Stromal cell of bone marrow (primary cell): ENCODE measurements at places on chromosomes 6 and 20.
A peak's percentile ranks its signal among the peaks of the same experiment; 100 is the strongest.

DNA sequence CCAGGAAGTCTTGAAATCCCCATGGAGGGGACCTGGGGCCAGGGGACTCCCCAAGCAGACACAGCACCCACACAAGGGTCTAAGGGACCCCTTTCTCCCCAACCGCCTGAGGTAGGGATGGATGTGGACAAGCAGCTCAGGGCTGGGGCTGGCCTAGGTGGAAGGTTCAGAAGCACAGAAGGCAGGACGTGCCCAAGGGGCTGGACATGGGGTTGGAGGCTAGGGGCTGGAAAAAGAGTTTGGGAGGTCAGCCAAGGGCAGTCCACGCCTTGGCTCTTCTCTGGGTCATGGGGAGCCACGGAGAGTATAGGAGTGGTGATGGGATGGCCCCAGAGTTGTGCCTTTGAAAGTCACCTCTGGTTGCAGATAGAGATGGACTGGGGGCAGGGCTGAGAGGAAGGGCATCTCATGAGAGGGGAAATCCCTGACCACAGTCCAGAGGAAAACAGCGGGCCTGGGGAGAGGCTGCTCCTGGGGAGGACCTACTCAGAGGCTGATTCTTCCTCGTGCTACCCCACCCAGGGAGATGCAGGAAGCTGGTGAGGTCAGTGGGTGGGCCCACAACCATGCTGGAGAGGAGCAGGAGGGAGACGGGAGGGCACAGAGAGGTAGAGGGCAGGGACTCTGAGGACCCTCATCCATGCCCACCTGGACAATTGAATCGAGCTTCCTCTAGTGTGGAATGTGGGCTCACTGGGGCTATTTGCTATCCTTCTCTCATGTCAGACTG lies 2.5 kb upstream of the HSPA12B start:
- DNase-seq, result no peak

DNA sequence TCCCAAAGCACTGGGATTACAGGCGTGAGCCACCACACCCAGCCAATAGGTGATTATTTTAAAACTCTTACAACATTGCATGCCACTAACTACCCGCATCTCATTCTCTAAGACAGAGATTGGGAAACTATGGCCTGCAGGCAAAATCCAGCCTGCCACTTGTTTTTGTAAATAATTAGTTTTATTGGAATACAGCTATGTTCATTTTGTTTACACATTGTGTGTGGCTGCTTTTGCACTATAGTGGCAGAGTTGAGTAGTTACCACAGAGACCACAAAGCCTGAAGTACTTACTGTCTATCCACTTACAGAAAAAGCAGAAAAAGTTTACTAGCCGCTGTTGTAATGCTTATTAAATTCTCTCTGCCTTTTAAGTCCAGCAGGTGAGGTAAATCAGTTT lies 16.4 kb upstream of the PKIG start:
- DNase-seq, result no peak

GRCh38 chr6:76862936-76863335 lies 600.4 kb downstream of the HTR1B start:
- no peak for DNase-seq

- DNase-seq, result no peak
Measured at GRCh38 chr6:157464653-157465535, 83.9 kb downstream of the ZDHHC14 start.

DNA sequence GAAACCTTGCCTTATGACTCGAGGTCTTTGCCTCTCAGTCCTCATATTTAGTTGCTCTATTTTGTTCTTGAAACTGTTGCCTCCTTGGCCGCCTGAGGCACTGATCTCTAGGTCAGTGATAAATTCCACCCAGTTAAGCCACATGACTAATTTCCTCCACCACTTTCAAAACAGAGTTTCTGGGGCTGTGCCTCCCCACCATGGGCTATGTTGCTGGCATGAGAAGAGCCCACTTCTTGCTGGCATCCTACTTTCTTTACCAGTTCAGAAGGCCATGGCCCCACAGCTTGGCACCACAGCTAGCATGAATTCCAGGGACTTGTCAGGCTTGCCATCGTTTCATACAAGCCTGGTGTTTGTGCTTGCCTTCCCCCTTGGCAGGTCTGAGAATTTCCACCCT lies 361.4 kb upstream of the JAG1 start:
- DNase-seq, result no peak

DNA sequence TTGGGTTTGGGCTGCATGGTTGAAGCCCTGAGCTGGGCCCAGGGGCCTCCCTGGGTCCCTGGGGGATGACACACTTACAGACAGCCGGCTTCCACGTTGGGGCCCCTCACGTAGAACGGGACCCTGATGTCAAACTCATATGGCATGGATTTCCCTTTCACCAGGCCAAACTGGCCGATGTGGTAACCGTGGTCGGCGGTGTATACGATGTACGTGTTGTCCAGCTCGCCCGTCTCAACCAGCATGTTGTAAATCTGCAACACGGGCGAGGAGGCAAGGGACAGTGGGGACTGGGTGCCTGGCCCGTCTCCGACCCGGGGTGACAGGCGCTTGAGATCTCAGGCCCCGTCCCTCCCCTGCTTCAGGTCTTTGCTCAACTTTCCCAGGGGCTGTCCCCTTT lies 102.4 kb downstream of the SULF2 start:
- no peak for DNase-seq

GRCh38 chr6:111761783-111762312 lies 111.4 kb downstream of the FYN start:
- no peak for DNase-seq

- DNase-seq, result no peak
Measured at GRCh38 chr20:5845681-5846615, 95.7 kb downstream of the SHLD1 start.

DNA sequence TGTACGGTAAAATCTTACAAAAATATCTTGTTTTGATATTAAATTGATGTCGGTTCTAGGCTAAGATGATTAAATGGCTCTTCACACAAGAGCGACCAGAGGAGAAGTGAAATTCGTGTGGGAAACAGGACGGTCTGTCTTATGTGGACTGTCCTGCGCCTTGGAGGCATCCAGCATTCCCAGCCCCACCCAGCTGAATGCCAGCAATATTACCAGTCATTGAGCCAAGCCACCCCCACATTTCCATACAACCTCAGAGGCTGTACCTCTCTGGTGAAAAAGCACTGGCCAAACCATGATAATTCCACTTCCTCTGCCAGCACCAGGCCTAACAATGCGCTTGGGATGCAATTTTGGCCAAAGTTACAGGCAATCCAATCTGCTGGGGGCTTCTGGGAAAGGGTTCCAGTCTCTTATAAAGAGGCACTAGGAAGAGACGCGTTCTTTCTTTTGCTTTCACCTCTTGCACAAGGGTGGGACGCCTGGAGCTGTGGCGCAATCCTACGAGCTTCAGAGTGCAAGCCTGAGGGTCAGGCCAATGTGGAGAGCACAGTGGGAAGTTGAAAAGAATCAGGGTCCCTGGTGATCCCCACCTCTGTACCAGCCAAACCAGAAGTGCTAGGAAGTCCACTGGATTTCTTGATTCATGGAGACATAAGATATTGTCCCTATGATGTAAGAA lies 213.1 kb downstream of the PREX1 start:
- DNase-seq, result no peak

- DNase-seq, result no peak
Measured at GRCh38 chr6:134467620-134468019, 149.7 kb upstream of the SGK1 start.

- no peak for DNase-seq
Measured at GRCh38 chr20:1616858-1617434, 2.9 kb downstream of the SIRPB1 start.

GRCh38 chr20:22825546-22825945 lies 209.6 kb upstream of the SSTR4 start:
- DNase-seq, result no peak

DNA sequence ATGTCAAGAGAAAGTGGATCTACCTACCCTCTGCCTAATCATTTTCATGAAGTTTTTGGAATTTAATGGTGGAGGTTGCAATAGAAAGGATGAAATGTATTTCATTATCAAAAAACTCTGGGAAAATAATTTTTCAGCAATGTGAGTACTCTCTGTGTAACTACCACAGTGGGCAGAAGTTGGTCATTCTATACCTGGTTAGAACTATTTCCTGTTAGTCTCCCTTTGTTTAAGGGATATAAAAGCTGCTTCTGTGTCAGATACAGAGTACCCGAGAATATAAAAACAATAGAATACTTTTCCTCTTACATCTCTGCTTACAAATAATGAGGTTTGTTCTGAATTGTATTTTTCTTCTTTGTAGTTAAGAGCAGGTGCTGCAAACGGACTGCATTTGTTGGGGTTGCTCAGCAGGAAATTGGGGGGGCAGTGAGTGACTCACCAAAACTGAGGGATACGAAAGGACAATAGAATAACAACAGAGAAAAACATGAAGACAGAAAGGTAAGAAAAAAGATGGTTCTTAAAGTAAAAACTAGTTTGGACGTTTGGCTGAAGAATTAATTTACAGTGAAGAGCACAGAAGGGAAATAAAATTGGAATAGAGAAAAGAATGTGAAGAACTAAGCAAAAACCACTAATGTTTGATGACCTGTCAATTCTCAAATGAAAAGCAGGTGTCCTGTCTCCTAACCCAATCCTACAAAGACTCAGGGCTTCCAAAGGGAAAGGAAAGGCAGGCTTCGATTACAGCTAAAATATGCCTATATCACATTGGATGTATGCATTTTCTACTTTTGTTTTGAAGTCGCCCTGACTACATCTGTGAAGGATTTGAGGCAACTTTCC lies 703.1 kb downstream of the RFPL4B start:
- no peak for DNase-seq

DNA sequence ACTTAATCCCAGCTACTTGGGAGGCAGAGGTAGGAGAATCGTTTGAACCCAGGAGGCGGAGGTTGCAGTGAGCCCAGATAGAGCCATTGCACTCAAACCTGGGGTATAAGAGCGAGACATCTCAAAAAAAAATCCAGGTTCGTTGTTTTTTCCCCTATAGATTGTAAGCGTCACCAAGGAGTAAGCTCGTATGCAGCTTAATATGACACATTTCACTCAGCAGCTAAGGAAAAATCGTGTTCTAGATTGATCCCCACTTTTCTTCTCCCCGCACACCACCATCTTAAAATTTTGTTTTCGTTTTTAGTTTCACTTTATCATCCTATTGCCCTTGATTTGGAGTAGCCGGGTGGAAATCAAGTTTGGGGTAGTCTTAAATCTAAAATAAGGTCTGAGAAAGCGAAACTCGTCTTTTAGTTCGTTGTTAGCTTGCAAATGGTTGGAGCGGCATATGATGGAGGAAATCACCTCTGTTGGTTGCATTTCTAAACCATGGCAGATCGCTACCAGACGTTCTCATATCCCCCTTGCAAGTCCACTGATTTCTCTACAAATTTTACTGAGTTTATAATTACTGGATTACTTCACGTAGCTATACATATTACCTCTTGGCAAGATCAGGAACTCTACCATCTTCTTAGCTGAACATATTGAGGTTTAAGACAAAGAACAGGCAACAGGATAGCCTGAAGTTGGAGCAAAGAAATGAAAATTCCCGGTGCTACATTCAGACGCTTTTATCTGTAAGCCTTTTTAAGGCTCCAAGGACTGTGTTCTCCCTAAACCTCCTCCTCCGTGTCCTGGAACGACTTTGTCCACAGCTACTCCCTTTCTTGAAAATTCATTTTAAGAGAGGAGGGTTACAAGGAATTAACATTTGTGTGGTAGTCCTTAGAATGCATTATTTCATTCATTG lies 91.1 kb upstream of the BTN3A2 start:
- no peak for DNase-seq

DNA sequence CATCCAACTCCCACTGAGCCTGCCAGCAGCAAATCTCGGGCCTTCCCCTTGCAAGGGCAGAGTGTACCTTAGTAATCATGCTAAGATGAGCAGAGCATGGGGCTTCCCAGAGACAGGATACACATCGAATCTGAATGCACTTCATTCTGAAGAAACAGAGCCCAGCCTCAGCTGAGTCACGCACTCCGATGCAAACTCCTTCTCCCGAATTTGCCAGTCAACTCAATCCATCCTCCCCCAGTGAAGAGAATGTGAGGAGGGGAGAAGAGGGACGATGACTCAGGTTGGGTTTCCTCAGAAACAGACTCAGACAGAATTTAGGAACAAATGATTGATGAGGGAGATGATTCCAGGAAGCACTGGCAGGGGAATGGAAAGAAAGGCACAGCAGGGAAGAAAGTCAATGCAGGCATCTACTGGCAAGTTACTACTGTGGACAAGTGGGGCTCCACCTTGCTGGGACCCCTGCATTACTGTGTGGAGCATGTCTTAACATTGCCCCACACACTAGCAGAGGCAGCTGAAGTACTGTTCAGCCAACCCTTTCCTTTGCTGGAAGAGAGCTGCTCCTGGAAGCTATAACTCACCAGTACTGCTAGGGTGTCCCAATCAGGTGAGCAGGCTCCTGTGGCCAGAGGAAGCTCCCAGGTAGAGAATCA lies 251.6 kb downstream of the ADGB start:
- DNase-seq, result peak; percentile 34

GRCh38 chr20:63303095-63303666 lies 10.2 kb downstream of the COL20A1 start:
- DNase-seq, result no peak

- no peak for DNase-seq
Measured at GRCh38 chr6:127352524-127352923, 9.1 kb upstream of the ECHDC1 start.

DNA sequence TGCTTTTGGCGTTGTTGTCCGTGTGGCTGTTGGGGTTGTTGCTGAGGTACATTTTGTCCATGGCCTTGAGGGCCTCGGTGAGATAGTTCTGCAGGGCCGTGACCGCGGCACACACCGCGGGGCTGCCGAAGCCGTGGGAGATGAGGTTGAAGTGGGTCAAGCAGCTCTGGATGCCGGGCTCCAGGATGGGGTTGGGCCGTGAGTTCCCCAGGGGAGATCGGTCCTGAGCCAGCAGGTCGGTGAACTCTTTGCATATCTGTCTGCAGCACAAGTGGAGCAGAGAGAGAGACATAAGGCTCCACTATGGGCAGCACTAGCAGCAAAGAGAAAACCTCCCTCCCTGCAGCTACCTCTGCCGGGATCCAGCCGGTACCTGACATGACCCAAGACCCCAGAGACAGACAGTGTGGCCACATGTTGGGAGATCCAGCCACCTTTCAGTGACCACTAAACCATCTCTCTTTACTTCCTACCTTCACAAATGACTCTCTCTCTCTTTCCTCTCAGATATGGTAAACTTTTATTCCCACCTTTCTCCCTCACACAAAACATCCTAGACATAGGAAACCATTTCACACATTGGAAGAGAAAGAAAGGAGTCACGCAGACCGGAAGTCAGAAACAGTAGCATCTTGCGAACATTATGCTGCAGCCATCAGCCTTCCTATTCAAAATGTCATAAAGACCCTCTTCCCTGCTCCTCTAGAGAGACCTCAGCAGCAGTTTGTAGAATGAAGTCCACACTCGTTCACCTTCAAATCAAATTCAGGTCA lies 16.2 kb downstream of the TFAP2A start:
- DNase-seq, result no peak

DNA sequence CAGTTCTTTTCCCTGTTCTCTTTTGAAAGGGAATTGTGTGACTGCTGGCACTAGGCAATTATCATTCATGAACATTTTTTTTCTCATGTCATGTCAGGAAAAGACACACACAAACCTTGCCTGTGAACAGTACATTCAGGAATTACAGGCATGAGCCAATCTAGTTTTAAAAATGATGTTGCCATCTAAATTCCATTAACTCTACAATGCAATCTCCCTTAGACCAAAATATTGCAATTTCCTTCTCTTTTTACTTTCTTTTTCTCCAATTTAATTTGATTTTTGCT lies 127.5 kb upstream of the STMND1 start:
- DNase-seq, result no peak
